GM10248 (cell line): ENCODE measurements at places on chromosomes 16 and 17.
A peak's percentile ranks its signal among the peaks of the same experiment; 100 is the strongest.

DNA sequence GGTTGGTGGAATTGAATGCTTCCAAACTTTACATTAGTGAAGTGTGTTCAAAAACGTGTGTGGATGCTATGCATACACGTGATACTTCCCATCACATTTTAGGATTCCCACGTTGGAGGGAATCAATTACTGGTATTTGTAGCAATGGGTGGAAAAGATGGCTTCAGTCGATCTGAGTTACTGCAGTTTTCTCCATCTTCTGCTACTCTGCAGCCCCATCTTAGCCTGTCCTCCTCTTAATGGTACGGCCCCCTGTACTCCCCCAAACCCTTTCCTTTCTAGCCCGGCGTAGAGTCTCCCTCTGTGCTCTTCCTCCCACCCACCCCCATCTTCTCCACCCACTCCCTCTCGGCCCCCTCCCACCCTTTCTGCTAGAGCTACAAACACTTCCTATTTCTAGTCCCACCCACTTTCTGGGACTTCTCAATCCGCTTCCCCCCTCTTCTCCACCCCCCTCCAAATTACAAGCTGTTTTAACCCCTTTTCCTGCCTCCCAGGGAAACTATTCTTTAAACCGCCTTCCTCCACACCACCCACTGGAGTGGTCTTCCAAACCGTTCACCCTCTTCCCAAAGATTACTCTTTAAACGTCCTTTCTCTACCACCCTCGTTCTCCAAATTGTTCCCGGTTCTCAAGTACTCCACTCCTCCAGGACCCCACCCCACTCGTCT lies 1.1 kb downstream of the CHTF8 start:
- peak; percentile 46 for DNase-seq

DNA sequence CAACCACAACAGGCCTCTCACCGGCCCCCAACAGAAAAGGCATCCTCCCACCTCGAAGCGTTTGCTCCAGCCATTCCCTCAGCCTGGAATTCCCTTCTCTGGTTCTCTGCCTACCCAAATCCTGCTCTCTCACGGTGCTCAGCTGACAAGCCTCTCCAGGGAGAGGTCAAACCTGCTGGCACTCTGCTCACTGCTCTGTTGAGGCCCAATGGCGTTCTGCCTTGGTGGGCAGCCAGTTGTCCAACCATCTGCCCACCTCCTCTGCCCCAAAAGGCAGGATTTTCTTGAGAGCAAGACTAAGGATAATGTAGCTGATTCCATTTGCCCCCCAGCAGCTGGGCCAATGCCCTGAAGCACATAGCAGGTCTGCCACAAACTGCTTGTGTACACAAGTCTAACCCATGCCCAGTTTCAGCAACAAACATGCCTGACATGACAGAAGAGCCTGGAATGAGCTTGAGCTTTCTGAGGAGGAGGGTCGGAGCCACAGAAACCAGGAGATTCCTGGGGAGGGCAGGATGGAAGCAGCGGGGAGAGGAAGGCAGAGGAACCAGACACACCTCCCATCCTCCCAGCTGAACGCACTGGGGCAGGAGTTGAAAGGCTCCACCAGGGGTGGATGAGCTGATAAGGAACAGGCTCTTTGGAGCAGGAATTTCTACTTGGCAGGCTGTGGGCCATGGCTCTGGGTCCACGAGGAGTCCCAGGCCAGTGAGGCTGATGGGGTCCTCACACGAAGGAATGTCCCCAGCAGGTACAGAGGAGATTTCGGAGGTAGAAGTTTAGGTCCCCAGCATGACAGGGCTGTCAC lies 23.9 kb downstream of the ARHGAP27 start:
- no peak for DNase-seq

GRCh38 chr16:29784901-29785500 lies 5.5 kb upstream of the KIF22 start:
- DNase-seq: peak; percentile 79

DNA sequence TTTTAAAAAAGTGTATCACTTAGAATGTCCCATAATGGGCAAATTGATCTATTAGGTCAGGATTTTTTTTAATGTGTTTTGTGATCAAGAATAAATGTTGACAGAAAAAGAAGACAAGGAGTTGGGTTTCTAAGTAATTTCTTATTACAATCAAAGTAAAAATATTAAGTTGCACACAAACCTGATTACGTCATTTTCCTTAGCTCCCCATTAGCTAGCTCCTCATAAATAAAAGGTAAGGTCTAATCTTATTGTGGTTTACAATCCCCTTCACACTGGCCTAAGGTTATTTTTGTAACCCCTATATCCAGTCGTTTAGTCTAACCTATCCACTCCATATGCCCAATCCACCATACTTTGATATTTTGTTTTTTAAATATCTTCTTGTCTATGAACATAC lies 7.6 kb downstream of the CA10 start:
- no peak for DNase-seq

DNA sequence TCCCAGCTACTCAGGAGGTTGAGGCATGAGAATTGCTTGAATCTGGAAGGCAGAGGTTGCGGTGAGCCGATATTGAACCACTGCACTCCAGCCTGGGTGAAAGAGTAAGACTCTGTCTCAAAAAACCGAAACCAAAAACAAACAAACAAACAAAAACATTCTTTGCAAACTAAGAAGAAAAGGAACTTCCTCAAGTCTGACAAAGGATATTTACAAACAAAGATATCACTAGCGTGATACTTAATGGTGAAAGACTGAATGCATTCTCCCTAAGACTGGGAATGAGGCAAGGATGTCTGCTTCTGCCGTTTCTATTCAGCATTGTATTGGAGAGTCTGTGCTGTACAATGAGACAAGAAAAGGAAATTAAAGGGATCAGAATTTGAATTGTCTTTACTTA lies 10.5 kb upstream of the MPO start:
- no peak for DNase-seq

GRCh38 chr16:47664653-47665325 lies 203.7 kb downstream of the PHKB start:
- DNase-seq: peak; percentile 10

DNA sequence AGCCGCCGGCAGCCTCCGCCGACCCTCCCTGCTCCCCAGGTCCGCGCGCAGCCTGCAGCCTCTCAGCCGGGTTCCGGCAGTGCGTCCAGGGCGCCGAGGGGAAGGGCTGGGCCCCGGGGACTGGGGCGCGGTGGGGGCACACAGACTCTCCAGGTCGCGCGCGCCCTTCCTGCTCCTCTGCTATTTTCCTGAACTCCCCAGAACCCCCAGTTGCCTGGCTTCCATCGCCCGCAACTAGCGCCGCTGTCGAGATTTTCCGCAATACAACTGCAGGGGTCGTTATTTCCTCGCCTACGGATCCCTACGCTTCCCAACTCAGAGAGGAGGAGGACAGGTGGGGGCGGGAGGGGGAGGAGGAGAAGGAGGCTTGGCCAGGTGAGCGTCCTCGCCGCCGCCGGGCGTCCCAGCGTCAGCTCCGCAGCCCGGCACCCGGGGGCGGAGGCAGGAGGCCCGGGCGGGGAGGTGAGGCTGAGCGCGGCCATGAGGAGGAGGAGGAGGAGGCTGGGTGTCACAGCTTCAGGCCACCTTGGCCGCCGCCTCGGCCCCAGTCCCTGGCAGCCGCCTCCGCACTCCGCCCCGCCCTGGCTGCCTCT lies at the start of gene CA10:
Gene CA10, minus strand, starts transcription at position 265 of the 593 bp plus-strand sequence.
- peak; percentile 15 for DNase-seq

DNA sequence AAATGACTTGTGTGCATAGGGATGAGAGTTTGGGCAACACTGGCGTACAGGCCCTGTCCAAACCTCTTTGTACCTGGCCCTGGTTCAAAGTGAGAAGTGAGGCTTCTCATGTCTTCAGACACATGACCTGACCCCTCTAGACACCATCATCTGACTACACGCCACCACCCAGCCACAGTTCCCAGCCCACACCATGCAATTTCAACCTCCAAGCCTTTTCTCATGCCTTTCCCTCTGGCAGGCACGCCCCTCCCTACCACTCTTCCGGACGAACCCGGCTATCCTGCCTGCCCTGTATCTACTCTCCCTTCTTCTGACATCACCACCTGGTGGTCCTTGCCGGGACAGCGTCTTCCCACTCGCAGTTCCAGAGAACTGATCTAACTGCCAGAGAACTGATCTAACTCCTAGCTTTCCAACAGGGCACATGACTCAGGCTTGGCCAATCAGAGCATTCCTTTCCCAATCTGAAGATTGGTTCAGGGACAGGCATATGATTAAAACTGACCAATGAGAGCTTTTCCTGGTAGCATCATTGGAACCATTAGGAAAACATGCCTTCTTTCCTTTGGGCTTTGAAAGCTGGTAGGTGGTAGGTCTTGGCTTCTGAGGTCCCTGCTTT lies 27.1 kb upstream of the IL21R start:
- DNase-seq: peak; percentile 74

- no peak for DNase-seq
Measured at GRCh38 chr17:57679356-57679755, 65.7 kb downstream of the CCDC182 start.

GRCh38 chr16:73006026-73006425 lies 41.9 kb downstream of the ZFHX3 start:
- DNase-seq: no peak

DNA sequence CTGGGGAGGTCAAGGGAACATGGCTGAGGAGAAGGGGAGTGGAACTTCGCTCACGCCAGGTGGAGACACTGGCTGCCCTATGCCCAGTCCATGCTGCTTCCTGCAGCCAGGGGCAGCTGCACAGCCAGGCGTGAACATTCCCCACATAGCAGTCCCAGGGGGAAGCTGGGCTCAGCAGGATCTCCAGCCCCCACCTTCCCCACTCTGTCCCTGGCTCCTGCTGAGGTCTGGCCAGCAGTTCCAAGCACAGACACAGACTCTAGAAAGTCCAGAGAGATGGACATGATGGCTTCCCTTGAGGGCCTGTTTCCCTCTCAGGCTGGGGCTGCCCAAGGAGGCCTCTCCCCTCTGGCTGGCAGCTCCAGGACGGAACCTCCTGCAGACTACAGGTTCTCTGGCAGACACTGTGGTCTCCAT lies 9.3 kb downstream of the JUP start:
- DNase-seq: no peak
